ENCODE measurements at places on chromosomes 16 and 17.
A peak's percentile ranks its signal among the peaks of the same experiment; 100 is the strongest.

GRCh38 chr16:88103581-88104188, 152.5 kb downstream of the BANP start:
- H3K27ac ChIP-seq, result no peak overlapping the region
- H3K4me3 ChIP-seq, result no peak overlapping the region
- no peaks in the 10 kb centered on the region for H3K4me1 ChIP-seq
- no peak for DNase-seq

GRCh38 chr16:17753434-17753833, 282.7 kb upstream of the XYLT1 start:
- H3K4me3 ChIP-seq, result no peak overlapping the region
- H3K27ac ChIP-seq, result no peak overlapping the region
- no peak for DNase-seq
- peaks cover 3% of the 10 kb centered on the region for H3K36me3 ChIP-seq

- H3K27me3 ChIP-seq, result no peaks in the 10 kb centered on the region
- peaks cover 46% of the 10 kb centered on the region for H3K4me1 ChIP-seq
- DNase-seq, result peak; percentile 62
- peak within 1 kb of the TSS; percentile 89 for H3K4me3 ChIP-seq
- peak within 1 kb of the TSS; percentile 80 for H3K27ac ChIP-seq
Observed at GRCh38 chr17:63998050-63998720, at the start of gene PRR29. PRR29 (plus strand) TSS chr17:63998351; CDS start chr17:63998365, 14 bp downstream.

GRCh38 chr17:70976447-70976846, 807.1 kb downstream of the KCNJ2 start:
- no peak overlapping the region for H3K4me3 ChIP-seq
- no peaks in the 10 kb centered on the region for H3K4me1 ChIP-seq
- H3K27me3 ChIP-seq, result no peaks in the 10 kb centered on the region
- H3K36me3 ChIP-seq, result no peaks in the 10 kb centered on the region

GRCh38 chr17:55693254-55694216, 29.1 kb downstream of the TMEM100 start:
- no peaks in the 10 kb centered on the region for H3K36me3 ChIP-seq
- peaks cover 20% of the 10 kb centered on the region for H3K27me3 ChIP-seq
- no peak overlapping the region for H3K4me3 ChIP-seq
- no peak for DNase-seq
- no peaks in the 10 kb centered on the region for H3K4me1 ChIP-seq

DNA sequence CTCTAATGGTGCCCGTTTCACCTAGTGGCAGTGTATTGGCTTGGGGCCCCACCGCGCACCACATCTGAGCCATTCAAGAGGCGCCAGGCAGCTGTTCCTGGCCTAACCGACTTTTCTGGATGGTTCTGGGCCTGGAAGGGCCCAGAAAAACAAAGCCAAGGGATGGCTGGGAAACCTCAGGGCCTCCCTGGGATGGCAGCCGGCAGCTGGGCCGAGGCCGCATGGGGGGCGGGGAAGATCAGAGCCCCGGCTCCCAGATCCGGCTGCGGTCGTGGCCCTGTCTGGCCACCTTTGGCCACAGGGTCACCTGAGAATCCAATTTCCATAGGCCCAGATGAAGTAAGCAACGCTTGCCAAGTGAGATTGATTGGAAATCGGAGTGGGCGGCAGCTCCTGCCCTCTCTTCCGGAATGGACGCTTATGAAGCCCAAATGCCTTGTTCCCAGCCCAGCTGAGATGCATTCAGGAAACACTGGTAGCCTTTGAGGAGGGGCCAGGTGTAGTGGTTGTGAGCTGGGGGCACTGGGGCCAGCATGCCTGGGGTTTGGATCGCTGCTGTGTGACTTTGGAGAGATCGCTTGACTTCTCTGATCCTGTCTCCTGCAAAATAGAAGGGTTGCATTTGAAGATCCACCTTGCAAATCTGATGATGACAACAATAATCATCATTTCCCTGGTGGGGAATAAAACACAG, 163.8 kb upstream of the GSE1 start:
- H3K4me3 ChIP-seq, result peak overlapping the region; percentile 59
- DNase-seq, result no peak
- H3K27ac ChIP-seq, result no peak overlapping the region
- peaks cover 21% of the 10 kb centered on the region for H3K4me1 ChIP-seq

GRCh38 chr16:57940382-57940966, 30.5 kb downstream of the CNGB1 start:
- peaks cover 18% of the 10 kb centered on the region for H3K27me3 ChIP-seq
- no peak overlapping the region for H3K27ac ChIP-seq
- H3K4me1 ChIP-seq, result no peaks in the 10 kb centered on the region
- no peak overlapping the region for H3K4me3 ChIP-seq
- H3K36me3 ChIP-seq, result no peaks in the 10 kb centered on the region

- no peak for DNase-seq
- no peaks in the 10 kb centered on the region for H3K4me1 ChIP-seq
- no peak overlapping the region for H3K27ac ChIP-seq
- no peaks in the 10 kb centered on the region for H3K27me3 ChIP-seq
Observed at GRCh38 chr17:29958947-29959657, 17.7 kb downstream of the EFCAB5 start.

DNA sequence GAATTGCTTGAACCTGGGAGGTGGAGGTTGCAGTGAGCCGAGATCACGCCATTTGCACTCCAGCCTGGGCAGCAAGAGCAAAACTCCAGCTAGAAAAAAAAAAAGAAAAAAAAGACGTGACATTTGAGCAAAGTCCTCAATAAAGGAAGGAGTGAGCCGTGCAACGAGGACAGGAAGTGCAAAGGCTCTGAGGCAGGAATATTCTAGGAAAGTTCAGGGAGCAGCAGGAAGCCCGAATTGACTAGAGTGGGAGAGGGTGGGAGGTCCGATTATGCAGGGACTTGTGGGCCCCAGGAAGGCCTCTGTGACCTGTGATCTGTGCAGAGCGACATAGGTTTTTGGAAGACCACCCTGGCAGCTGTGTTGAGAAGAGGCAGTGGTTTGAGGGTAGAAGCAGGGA, 8.6 kb upstream of the LASP1NB start:
- H3K36me3 ChIP-seq, result peaks cover 51% of the 10 kb centered on the region
- DNase-seq, result no peak
- H3K4me1 ChIP-seq, result peaks cover 46% of the 10 kb centered on the region
- H3K27me3 ChIP-seq, result no peaks in the 10 kb centered on the region

DNA sequence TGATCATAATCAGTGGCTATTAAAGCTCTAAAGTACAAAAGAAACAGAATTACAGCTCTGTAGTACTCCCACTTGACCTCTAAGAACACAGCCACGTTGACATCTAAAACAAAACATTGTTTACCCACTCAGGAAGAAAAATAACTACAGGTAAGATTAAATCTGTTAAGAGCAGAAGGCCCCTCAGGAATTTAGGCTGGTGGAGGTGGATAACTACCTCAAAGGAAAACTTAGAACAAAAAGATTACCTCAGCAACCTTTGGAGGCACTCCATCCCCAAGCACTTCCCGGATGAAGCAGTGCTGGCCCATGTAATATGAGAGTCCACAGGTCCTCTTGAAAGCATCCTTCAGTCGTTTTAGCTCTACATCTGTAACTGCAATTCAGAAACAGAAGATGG, 46.7 kb downstream of the USP32 start:
- H3K4me1 ChIP-seq, result peaks cover 14% of the 10 kb centered on the region
- no peak for DNase-seq
- peaks cover 13% of the 10 kb centered on the region for H3K36me3 ChIP-seq
- no peak overlapping the region for H3K27ac ChIP-seq
- H3K4me3 ChIP-seq, result no peak overlapping the region

GRCh38 chr16:88414521-88415380, 32.0 kb downstream of the ZNF469 start:
- H3K27me3 ChIP-seq, result no peaks in the 10 kb centered on the region
- H3K4me3 ChIP-seq, result no peak overlapping the region
- H3K4me1 ChIP-seq, result no peaks in the 10 kb centered on the region
- H3K36me3 ChIP-seq, result no peaks in the 10 kb centered on the region

DNA sequence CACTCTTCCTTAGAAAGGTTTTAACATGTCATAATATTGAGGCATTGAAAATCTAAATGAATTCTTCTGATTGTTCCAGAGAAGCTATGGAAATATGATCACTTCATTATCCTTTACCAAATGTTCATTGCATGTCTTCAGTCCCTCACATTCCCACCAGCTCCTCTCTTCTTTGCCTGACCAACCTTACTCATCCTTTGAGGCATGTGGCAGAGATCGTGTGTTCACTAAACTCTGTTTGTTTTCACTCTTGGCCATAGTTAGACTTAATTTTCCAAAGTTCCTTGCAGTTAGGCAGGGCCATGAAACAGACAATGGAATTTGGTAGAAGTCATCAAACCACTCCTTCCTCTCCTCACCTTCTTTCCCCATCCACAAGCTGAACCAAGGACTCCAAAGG, 266.5 kb upstream of the HSBP1 start:
- no peak overlapping the region for H3K4me3 ChIP-seq
- H3K27ac ChIP-seq, result no peak overlapping the region
- no peak for DNase-seq
- H3K27me3 ChIP-seq, result no peaks in the 10 kb centered on the region
- no peaks in the 10 kb centered on the region for H3K4me1 ChIP-seq

GRCh38 chr17:8022360-8023003, 16.4 kb upstream of the ALOX15B start:
- no peaks in the 10 kb centered on the region for H3K4me1 ChIP-seq
- no peak overlapping the region for H3K4me3 ChIP-seq
- no peaks in the 10 kb centered on the region for H3K36me3 ChIP-seq
- no peak overlapping the region for H3K27ac ChIP-seq
- DNase-seq, result no peak

DNA sequence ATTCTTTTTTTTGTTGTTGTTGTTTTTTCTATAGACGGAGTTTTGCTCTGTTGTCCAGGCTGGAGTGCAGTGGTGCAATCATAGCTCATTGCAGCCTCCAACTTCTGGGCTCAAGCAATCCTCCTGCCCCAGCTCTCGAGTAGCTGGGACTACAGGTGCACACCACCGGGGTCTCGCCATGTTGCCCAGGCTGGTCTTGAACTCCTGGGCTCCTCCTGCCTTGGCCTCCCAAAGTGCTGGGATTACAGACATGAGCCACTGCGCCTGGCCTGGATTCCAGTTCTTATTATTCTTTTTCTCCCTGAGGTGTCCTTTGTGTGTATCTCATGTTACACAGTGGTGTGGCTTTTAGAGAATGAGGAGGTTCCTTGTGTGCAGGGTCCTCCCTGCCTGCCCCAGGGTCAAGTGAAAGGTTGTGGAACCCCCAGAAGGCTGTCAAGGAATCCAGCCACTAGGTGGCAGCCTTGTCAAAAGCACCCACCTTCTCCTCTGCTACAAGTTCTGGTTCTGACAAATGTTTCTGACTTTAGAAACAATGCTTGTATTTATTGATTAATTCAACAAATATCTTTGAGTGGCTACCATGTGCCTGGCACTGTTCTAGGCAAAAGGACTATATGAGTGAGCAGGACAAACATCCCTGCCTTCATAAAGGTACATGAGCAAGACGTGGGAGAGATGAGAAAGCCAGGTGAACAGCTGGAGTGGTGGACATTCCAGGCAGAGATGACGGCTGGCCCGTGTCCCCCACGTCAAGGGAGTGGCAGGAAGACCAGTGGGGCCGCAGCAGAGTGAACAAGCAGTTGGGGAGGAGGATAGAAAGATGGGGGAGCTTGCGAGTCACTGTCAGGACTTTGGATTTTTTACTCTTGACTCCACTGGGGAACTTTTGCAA, 112.4 kb downstream of the SPECC1 start:
- DNase-seq, result peak; percentile 52
- peaks cover 12% of the 10 kb centered on the region for H3K27me3 ChIP-seq
- H3K27ac ChIP-seq, result no peak overlapping the region
- H3K36me3 ChIP-seq, result no peaks in the 10 kb centered on the region

- H3K4me3 ChIP-seq, result no peak overlapping the region
- no peaks in the 10 kb centered on the region for H3K27me3 ChIP-seq
- peaks cover 17% of the 10 kb centered on the region for H3K4me1 ChIP-seq
- DNase-seq, result no peak
- peaks cover 2% of the 10 kb centered on the region for H3K36me3 ChIP-seq
Observed at GRCh38 chr16:12494661-12495060, 309.0 kb downstream of the CPPED1 start.

- H3K4me1 ChIP-seq, result peaks cover 18% of the 10 kb centered on the region
- DNase-seq, result peak; percentile 64
- H3K4me3 ChIP-seq, result peak within 1 kb of the TSS; percentile 88
Observed at GRCh38 chr16:70454222-70455034, at the start of gene FCSK. FCSK (plus strand) TSS chr16:70454595; CDS start chr16:70463191, 8,596 bp downstream.

- DNase-seq, result no peak
- H3K36me3 ChIP-seq, result no peaks in the 10 kb centered on the region
- H3K27ac ChIP-seq, result no peak overlapping the region
- H3K4me3 ChIP-seq, result no peak overlapping the region
Observed at GRCh38 chr17:77718669-77718961, 239.9 kb upstream of the TNRC6C start.

DNA sequence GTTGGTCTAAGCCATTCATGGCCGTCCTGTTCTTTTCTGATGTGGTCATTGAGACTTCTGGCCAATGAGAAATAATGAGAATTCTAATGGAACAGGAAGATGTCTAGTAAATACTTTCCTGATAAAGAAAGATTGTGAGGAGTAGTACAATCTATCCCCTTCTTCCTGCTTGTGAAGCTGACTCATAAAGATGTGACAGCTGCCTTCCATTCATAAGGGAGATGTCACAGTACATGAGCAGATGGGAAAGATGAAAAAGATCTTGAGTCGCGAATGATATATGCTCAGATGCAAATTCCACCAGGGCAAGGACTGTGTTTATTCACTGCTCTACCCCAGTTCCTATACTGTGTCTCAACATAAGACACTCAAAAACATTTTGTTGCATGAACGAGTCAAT, 111.7 kb upstream of the FOXF1 start:
- no peaks in the 10 kb centered on the region for H3K36me3 ChIP-seq
- H3K27me3 ChIP-seq, result no peaks in the 10 kb centered on the region
- H3K4me1 ChIP-seq, result no peaks in the 10 kb centered on the region

DNA sequence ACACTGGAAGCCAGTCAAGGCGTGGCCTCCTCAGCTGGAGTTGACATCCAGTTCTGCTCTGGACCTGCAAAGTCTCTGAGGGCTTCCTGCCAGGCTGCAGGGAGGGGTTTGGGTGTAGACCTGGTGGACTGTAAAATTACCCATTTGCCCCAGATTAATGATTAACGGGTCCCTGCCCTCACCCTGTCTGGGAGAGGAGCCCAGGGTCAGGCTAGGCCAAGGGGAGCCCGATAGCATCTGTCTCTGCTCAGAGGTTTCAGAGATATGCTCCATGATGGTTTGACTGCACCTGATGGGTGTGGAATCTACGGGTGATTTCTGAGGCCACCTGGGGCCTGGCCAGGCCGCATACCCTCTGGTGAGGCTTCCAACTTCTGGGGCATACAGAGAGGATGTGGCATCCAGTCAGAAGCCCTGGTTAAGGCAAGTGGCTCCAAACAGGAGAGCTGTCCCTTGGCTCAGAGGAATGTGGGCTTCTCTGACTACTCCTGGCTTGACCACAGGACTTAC, 11.2 kb downstream of the PPY start:
- no peak overlapping the region for H3K4me3 ChIP-seq
- no peaks in the 10 kb centered on the region for H3K36me3 ChIP-seq
- no peak overlapping the region for H3K27ac ChIP-seq
- DNase-seq, result no peak

- DNase-seq, result no peak
- H3K4me1 ChIP-seq, result peaks cover 26% of the 10 kb centered on the region
- peak overlapping the region; percentile 73 for H3K27ac ChIP-seq
- H3K4me3 ChIP-seq, result no peak overlapping the region
Observed at GRCh38 chr16:3510416-3510815, 9.6 kb downstream of the CLUAP1 start.

- H3K4me3 ChIP-seq, result no peak overlapping the region
- peaks cover 25% of the 10 kb centered on the region for H3K36me3 ChIP-seq
- no peak for DNase-seq
- peaks cover 49% of the 10 kb centered on the region for H3K4me1 ChIP-seq
Observed at GRCh38 chr17:67574658-67575293, 143.0 kb upstream of the NOL11 start.

GRCh38 chr17:79936641-79937381, 97.6 kb upstream of the CBX4 start:
- DNase-seq, result no peak
- peaks cover 42% of the 10 kb centered on the region for H3K4me1 ChIP-seq
- peaks cover 6% of the 10 kb centered on the region for H3K36me3 ChIP-seq
- peak overlapping the region; percentile 78 for H3K4me3 ChIP-seq
- peak overlapping the region; percentile 87 for H3K27ac ChIP-seq
